ENCODE measurements at places on chromosomes 4 and X.

DNA sequence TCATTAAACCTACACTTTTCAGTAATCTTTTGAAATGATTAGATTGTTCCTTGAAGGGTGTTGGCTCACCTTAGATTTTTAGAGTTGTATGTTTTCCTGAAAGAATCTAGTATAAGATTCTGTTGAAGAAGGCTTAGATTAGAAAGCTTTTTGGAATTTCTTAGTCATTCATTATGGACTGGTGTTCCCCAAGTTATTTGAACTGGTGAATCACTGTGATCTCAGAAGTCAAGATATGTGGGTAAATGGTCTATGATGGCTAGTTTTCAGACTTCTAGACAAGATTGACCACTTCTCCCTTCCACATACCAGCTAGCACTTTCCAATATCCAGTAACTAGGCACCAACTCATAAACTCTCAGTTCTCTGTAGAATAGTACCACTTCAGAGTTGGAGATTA, 138.1 kb downstream of the KDM6A start:
- DNase-seq: no peak

- DNase-seq: no peak
These were observed 47.8 kb downstream of the HTT-AS start for GRCh38 chr4:3026540-3026939.

DNA sequence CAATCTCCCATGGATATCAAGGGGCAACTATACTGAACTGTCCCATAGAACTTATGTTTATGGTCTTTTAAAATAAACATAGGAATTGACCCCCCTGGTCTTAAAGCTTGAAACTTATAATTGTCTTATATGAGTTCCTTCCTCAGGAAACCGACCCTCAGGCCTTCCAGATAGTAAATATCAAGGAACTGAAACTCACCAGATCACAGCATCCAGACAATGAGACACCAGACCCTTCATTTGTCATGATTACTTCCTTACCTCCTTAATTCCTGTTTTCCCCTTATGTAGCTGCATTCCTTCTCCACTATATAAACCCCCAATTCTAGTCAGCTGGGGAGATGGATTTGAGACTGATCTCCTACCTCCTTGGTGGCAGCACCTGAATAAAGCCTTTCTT, 94.8 kb upstream of the GRPR start:
- DNase-seq: no peak

GRCh38 chrX:22950269-22951266, 49.2 kb upstream of the DDX53 start:
- DNase-seq: no peak

GRCh38 chr4:2647403-2648158, 108.6 kb downstream of the TNIP2 start:
- DNase-seq: no peak

DNA sequence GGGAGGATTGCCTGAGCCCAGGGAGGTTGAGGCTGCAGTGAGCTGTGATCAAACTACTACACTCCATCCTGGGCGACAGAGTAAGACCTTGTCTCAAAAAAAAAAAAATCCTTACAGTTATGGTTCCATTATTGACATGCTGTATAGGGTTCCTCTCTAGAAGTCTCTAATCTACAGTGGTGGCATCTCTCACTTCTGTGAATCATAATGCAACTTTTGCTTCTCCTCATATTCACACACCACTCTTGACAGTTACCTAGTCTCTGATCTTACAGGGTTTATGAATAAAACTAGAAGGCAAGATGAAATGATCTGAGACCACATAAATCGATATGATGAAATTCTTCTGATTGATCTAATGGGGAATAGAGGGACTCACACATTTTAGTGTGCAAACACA, 40.6 kb downstream of the DOCK11 start:
- DNase-seq: no peak

GRCh38 chr4:102343964-102344519, 1.2 kb downstream of the SLC39A8 start:
- no peak for DNase-seq

- DNase-seq: no peak
These were observed 36.6 kb downstream of the PCYT1B start for GRCh38 chrX:24610516-24610915.

GRCh38 chrX:108516184-108516583, 76.5 kb downstream of the COL4A5 start:
- no peak for DNase-seq

Measured in bone marrow (tissue), 2 donors.